ENCODE measurements at places on chromosomes 2 and 18.

DNA sequence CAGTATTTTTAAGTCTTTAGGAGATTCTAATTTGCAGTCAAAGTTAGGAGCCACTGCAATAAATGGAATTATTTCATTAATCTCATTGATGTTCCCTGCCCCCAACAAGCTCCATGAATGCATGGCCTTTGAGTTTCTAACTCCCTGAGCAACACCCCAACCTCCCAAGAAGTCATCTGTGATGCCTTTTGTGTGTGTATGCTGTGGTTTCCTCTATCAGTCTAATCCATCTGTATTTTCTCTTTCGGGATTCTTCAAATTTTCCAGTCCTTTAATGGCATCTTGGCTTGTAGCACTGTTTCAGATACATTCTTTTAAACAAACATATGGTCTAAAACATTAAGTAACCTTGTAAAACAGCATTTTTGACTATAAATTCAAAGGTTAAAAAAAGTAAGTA lies 16.8 kb downstream of the SERPINB10 start:
- DNase-seq = no peak

GRCh38 chr18:26468931-26469340 lies 79.4 kb downstream of the KCTD1 start:
- DNase-seq = no peak

DNA sequence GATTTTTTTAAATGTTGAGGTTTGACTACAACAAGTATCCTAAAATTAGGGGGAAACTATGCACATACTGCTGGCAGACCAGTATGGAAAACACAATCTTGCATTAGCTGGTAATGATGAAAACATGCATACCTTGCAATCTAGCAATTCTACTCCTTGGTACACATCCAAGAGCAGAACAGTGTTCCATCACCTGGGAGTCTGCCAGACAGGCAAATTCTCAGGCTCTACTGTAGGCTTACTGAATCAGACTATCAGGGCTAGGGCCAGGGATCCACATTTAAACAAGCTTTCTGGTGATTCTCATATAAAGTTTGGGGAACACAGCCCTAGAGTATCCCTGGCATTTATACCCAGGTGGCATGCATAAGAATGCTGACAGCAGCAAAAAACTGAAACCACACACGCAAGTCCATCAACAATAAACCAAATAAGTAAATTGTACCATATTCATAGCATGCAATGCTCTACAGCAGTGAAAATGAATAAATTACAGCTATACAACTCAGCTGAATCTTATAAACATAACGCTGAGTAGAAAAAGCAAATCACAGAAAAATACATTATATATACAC lies 13.6 kb downstream of the CDH2 start:
- DNase-seq = no peak

- DNase-seq = no peak
These were observed 317.8 kb upstream of the FANCL start for GRCh38 chr2:58558881-58559280.

DNA sequence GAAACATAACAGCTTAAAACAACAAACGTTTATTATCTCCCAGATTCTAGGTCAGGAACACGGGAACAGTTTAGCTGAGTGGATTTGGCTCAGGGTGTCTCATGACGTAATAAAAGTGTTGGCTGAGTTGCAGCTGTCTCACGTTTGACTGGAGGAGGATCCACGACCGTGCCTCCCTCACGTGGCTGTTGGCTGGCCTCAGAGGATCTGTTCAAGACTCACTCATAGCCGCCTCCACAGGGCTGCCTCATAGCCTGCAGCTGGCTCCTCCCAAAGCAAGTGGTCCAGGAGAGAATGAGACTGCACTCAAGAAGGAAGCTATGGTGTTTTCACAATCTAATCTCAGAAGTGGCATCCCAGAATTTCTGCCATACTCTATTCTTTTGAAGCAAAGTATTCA lies 167.1 kb downstream of the RPRM start:
- DNase-seq = no peak

GRCh38 chr2:60335533-60336237 lies 217.8 kb downstream of the BCL11A start:
- no peak for DNase-seq

DNA sequence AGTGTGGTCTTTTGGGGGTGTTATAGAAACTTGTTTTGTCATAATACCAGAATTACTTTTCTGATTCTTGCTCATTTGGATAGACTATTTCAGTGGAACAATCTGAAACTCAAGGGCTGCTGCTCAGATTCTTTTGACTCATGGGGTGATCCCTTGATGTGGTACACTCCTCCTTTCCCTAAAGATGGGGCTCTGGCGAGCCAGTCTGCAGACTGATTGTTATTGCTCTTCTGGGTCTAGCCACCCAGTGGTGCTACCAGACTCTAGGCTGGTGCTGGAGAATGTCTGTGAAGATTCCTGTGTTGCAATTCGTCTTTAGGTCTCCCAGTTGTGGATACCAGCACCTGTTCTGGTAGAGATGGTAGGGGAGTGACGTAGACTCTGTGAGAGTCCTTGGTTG lies 4.2 kb upstream of the MARS2 start:
- DNase-seq = no peak

DNA sequence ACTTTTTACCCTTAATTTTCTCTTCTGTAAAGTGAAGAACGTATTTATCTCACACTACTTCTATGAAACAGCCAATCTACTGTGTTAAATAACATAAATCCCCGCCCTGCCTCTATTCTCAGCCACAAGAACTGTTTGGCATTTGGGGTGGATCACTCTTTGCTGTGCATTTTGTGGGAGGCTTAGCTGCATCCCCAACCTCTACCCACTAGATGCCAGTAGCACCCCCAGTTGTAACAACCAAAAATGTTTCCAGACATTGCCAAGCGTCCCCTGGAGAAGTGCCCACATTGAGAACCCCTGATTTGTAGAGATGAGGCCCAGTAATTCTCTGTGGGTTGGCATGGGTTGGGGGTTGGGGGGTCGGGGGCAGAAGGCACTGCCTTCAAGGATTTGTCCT lies 94.7 kb upstream of the BOD1L2 start:
- no peak for DNase-seq

- no peak for DNase-seq
These were observed 192.0 kb downstream of the SLC8A1 start for GRCh38 chr2:40259900-40260299.
